ENCODE measurements at places on chromosomes 7 and 10.

DNA sequence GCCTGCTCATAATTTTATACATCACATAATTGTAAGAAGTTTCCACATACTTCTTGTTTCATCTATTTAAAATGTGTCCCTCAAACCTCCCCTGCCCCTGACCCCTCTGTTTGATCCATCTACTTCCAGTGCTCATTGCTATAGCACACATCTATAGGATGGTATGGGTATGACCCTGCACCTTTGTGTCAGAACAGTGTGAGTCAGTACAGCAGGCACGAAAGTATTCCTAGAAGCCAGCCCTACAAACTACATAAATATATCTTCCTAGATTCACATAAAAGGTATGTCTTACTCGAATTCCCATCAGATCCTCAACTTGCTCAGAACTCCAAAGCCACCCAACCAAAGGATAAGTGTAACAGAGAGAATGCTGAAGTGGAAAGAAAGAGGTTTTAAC is 25.7 kb upstream of the ING3 start:
- DNase-seq: no peak

DNA sequence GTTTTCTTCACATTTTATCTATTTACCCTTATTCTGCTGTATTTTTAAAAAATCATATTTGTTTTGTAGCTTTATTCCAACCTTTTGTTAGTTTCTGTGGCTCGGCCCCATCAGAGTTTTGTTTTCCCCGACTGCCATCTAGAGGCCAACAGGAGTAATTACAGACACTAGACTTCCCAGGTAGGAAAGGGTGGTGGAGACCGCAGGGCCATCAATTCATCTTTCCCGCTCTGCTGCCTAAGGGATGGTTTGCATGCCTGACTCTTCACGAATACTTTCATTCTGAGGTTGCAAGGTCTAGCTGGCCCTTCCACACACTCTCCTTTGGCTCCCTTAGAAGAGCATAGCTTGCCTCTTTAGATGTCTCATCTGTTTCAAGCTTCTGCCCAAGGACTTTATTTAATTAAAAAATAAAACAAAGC is 38.3 kb downstream of the LYZL2 start:
- peak; percentile 66 for DNase-seq

DNA sequence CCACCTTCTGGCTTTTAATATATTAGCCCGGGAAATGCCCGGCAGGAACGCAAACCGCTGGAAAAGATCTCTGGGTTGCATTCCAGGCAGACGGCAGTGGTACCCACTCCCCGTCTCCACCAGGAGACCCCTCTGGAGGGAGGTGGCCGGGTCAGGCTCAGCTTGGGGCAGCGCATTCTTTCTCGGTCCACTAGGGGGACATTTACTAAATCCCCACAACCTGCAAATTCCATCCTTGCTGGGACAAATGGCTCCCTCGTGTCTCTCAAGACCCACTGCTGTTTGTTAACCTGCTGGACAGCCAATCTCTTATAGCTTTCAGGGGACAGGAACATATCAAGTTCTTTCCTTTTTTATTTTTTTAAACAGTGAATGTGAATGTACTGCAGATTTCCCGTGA is 45.8 kb upstream of the CARD11 start:
- DNase-seq: no peak

- DNase-seq: peak; percentile 82
Observed at GRCh38 chr7:7100432-7100849, 81.9 kb upstream of the C1GALT1 start.

GRCh38 chr10:2488446-2489005 is 578.8 kb upstream of the PFKP start:
- DNase-seq: no peak

- no peak for DNase-seq
Observed at GRCh38 chr7:29306319-29306991, 111.9 kb downstream of the CHN2 start.

- DNase-seq: no peak
Observed at GRCh38 chr7:74240482-74240881, 13.7 kb downstream of the RFC2 start.

DNA sequence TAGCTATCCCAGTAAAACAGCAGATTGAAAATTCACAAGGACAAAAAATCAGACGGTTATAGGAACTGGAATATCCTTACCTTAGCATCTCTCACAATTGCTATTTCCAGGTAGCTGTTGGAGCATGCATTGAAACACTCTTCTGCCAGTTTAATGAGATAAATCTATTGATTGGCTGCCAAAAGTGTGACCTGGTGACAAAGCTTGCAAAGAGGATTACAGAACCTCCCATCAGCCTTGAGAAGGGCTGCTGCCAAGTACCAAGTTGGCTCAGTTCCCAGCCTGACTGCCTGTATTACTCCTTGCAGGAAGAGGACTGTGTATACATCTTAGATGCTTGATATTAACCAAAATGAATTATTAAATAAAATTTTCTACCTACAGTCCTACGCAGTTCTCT is 5.1 kb downstream of the PRLHR start:
- DNase-seq: peak; percentile 51

DNA sequence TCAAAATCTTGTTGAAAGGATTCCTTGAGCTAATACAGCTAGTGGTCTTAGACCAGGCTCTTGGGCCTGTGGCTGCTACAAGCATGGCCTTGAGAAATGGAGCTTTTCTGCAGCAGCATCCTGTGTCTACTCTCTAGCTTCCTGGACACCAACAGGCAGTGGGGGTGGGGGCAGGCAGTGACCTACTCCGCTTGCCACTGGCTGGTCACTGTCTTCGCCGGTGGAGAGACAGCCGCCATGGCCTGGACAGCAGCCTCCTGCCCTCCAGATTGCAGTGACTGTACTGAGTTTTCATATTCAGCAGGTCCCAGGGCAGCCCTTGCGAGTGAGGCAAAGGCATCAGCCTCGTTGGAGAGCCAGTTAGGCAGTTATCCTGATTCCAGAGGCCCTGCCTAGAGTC is 204.6 kb downstream of the HECW1 start:
- DNase-seq: no peak

DNA sequence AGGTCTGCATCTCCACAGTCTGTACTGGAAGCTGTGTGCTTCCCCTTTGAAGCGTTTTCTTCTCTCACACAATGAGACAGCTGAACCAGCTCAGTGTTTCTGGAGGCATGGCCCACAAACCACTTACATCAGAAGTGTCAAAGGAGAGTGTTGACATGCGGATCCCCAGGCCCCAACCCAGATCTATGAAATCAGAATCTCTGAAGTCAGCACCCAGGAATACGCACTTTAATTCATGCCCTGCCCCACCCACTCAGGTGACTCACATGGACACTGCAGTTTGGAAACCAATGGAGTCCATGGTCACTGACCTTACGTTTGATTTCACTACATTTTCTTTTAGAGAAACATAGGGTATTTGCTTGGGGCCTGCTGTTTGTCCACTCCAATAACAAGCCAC is 19.0 kb downstream of the TLL2 start:
- no peak for DNase-seq

GRCh38 chr10:86655596-86655995 is 1.2 kb downstream of the OPN4 start:
- DNase-seq: no peak

- DNase-seq: no peak
Observed at GRCh38 chr10:1957057-1957456, 219.7 kb upstream of the ADARB2 start.

- DNase-seq: peak; percentile 28
Observed at GRCh38 chr7:867001-867405, 9.4 kb upstream of the GET4 start.

GRCh38 chr7:28623105-28623730 is 210.9 kb downstream of the CREB5 start:
- DNase-seq: peak; percentile 80

DNA sequence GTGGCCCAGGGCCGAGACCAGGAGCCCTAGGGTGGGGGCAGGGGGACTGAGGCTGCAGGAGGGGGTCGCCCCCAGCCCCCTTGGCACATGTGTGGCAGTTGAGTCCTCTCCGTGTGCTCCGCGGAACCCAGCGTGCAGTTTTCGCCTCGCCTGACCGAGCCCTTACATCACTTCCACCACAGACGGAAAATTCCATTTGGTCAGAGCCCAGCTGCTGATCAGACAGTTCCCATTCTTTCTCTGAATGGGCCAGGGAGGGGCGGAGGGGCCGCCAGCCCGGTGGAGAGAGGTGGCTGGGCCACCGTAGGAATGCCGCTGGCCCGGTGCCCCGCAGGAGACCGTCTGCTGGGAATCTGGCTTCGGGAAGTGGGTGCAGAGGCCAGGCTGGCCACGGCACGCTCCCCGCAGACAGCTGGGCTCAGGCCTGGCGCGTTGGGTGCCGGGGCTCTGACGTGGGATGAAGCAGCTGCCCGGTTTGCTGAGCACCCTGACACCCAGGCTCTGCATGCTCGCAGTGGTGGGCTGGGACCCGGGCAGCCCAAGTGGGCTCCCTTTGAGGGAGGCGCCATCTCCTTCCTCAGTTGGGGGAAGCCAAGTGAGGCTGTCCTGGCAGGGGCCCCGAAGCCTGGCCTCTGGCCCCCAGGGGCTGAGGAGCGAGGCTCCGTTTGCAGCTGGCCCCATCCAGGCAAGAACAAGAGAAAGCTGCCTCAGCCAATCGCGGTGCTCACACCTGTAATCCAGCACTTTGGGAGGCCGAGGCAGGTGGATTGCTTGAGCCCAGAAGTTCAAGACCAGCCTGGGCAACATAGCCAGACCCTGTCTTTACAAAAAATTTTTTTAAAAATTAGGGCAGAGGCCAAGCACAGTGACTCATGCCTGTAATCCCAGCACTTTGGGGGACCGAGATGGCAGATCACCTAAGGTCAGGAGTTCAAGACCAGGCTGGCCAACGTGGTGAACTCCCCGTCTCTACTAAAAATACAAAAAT is 9.9 kb downstream of the TTYH3 start:
- peak; percentile 86 for DNase-seq

- DNase-seq: no peak
Observed at GRCh38 chr10:128579280-128579865, 453.1 kb upstream of the MKI67 start.

DNA sequence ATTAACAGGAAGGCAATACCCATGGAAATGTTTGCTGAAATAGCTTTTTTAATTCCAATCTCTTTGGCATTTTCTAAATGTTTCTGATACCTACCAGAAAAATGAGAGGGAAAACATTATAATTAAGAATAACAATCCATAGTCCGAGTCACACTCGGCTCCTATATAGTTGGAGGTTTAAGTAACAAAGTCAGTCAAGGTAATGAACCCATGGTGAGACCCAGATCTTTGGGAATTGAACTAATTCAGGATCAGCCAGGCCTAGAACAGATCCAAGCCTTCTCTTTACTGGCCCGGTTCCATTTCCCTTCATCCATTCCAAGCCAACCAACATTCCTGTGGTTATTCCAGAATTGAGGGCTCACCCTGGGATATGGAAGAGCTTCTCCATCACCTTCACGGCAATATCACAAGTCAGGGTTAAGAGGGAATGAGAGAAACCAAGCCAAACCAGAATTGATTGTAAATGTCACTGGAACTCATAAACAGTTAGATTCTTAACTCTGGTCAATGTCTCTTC is 28.3 kb downstream of the ABCB4 start:
- no peak for DNase-seq

- no peak for DNase-seq
Observed at GRCh38 chr10:34761453-34761852, 53.6 kb downstream of the PARD3 start.

GRCh38 chr10:117318909-117319308 is 56.3 kb downstream of the PDZD8 start:
- DNase-seq: no peak

DNA sequence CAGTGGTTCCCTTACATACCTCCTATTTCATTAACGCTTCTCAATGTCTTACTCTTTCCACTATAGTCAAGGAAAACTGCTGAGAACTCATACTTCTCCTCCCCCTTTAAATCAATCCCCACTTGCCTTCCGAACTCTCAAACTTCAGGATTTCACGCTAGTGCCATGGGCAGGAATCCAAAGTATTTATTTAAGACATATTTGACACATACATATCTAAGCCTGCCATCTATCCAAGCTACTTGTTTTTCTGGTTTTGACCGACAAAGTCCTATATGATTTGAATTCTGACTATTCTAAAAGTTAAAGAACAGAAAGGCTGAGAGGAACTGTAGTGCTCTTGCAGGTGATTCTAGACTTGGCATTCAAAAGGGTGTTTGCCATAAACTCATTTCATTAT is 51.8 kb downstream of the CCDC6 start:
- peak; percentile 37 for DNase-seq

GRCh38 chr7:16668049-16668858 is 22.3 kb downstream of the BZW2 start:
- peak; percentile 91 for DNase-seq

GRCh38 chr10:50928190-50928552 is 42.7 kb upstream of the A1CF start:
- no peak for DNase-seq

GRCh38 chr7:22610263-22610662 is 110.3 kb upstream of the STEAP1B start:
- no peak for DNase-seq

DNA sequence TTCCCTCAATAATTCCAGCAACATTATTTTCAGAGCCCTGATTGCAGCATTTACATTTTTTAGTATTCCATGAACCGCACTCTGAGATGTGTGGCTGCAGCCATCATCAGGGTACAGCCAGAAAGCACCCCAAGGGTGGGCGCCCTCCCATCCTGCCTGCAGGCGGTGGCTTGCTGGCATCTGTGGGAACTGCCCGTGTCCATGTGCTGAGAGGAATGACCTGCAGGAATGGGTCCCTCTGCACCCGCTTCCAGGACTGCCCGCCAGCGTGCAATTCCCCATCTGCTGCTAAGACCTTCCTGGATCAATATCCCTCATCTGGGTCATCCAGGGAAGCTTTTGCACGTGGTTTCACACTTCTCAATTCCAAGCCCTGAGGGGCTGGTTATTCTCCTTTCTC is 32.8 kb upstream of the NUB1 start:
- DNase-seq: no peak

GRCh38 chr10:86681047-86681446 is 12.7 kb downstream of the LDB3 start:
- no peak for DNase-seq

- no peak for DNase-seq
Observed at GRCh38 chr10:68261132-68261856, 29.4 kb upstream of the ATOH7 start.

DNA sequence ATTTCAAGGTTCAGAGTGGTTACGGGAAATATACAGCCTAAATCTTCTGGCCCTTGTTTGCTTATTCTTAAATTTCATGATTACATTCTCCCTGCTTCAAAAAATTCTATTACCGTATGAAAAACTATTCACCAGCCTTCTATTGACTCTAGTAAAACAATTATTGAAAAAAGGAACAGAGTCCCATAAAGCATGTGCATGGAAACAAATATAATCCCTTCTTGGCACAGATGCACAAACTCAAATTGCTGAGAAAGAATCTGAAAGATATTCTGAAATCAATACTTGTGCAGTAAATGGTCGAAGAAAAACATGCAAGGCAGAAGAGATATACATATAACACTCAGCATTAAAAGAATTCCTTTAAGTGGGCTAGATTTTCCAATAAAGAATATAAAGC is 83.6 kb downstream of the LRRN3 start:
- no peak for DNase-seq

- DNase-seq: no peak
Observed at GRCh38 chr7:110801502-110801901, 289.4 kb upstream of the LRRN3 start.

GRCh38 chr10:78997635-78998618 is 70.8 kb upstream of the ZMIZ1 start:
- no peak for DNase-seq

- peak; percentile 49 for DNase-seq
Observed at GRCh38 chr10:106566873-106567272, 597.6 kb downstream of the SORCS1 start.

GRCh38 chr10:99880080-99880835 is 97.8 kb downstream of the ABCC2 start:
- DNase-seq: no peak
